ENCODE measurements at places on chromosomes 11 and 22.

DNA sequence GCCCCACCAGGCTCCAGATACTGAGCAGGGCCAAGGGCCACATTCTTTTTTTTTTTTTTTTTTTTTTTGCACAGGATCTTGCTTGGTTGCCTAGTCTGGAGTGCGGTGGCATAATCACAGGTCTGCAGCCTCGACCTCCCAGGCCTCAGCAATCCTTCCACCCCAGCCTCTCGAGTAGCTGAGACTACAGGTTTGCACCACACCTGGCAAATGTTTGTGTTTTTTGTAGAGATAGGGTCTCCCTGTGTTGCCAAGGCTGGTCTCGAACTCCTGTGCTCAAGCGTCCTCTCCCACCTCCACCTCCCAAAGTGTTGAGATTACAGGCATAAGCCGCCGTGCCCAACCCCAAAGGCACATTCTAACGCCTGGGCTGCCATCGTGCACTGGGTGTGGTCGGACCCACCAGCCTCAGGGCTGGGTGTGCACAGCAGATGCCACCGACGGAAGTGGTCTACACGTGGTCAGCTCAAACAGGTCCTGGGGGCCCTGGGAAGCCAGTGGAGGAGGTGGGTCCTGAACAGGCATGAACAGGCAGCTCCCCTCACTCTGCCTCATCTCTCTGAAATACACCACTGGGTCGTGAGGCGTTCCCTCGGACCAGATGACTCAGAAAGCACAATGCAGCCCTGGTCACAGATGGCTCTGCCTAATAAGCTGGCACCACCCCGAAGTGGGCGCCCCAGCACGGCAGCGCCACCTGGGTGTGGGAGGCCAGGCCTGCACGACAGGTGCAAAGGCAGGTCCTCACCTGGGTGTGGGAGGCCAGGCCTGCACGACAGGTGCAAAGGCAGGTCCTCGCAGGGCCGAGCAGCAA lies 5.1 kb upstream of the B4GALNT4 start:
- DNase-seq: peak; percentile 52

DNA sequence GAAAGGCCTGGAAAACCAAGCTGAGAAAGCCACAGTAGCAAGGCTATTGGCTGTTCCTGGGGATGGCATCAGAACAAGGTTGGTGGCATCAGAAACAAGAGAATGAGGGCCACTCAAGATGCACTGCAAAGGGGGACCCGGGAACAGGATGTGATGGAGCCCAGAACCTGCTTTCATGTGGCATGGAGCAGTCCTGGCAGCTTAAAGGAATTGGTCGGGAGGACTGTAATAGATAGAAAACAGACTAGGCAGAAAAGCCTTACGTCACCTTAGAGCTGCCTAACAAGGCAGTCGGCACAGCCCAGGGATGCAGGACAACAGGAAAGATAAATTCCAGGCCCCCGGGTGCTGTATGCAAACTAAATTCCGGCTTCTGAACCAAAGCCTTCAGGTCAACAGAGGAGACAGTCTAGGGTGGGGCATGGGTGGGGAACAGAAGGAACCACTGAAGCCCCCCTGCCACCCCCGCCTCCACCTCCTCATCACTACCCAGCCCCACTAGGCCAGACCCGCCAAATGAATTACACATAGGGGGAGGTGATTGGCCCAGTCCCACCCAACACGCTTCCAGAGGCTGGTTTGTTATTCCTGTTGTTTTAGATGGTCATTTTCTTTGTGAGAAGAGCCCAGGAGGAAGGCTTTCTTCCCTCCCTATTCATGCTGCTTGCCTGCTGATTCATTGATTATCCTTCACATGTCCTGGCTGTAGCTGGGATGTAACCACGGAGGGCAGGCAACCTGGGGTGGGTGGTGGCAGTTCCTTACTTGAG lies 25.7 kb upstream of the LRRC55 start:
- DNase-seq: no peak

DNA sequence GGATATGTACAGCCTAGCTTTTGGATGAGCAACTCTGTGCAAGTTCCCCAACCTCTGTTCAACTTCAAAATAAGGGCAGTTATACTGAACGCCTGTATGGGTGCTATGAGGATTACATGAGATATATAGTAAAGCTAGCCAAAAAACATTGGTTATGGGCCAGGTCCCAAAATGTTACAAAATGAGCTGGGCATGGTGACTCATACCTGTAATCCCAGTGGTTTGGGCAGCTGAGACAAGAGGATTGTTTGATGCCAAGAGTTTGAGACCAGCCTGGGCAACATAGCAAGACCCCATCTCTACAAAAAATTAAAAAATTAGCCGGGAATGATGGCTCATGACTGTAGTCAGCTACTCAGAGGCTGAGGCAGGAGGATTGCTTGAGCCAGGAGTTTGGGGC lies 118.4 kb downstream of the TEAD1 start:
- DNase-seq: no peak

DNA sequence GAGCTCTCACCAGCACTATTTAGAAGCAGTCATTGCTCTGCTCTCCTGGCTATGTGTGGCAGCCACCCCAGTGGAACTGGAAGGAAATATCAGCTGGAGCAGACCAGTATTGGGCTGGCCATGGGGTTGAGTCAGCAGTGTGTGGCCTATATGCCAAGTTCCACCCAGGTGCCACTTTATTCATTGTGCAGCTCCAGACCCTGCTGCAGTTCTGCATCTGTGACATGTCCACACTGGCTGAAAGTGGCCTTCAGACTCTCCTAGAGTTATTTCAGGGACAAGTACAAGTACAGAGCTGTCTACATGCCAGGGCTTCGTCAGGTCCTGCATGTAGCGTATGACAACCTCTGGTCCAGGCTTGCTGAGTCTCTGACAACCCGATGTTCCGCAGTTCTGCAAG lies 55.2 kb downstream of the CABIN1 start:
- no peak for DNase-seq

DNA sequence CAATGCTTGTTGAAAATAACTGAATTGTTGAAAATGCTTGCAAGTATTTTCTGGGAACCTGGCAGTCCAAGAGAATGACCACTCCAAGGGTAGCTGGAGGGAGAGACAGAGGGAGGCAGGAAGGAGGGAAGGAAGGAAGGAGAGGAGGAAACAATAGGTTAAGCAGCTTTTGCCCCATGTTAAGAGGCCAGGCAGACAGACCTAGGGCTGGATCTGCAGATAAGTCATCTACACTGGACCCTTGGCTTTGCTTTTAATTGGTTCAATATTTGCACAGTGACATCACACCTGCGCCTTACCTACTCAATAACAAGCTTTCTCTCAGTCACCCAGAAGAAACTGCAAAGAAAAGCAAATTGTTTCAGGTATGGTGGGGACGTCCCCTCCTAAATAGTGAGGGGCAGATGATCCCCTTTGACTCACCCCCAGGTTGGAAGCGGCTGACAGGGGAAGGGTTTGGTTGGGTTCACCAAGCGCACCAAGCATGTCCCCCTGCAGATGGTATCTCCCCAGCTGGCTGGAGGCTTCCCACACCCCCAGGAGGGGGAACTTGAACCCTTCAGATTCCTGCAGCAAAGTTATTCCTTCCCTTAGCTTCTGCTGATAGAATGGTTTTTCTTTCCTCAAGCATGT lies 24.3 kb downstream of the MYH9 start:
- no peak for DNase-seq

- no peak for DNase-seq
Observed at GRCh38 chr11:34394771-34395300, 37.0 kb upstream of the ABTB2 start.

Measured in stimulated activated CD8-positive, alpha-beta memory T cell treated with anti-CD3 and anti-CD28 coated beads, Interleukin-15, amount 100 ng/mL, for 4 hours (primary cell).